CD14-positive monocyte (primary cell): ENCODE measurements at places on chromosomes 4 and X.

- DNase-seq, result peak; percentile 4
Measured at GRCh38 chr4:57109411-57109846, 756 bp downstream of the IGFBP7 start.

GRCh38 chrX:10121787-10122186 is 35.0 kb upstream of the CLCN4 start:
- DNase-seq, result no peak

DNA sequence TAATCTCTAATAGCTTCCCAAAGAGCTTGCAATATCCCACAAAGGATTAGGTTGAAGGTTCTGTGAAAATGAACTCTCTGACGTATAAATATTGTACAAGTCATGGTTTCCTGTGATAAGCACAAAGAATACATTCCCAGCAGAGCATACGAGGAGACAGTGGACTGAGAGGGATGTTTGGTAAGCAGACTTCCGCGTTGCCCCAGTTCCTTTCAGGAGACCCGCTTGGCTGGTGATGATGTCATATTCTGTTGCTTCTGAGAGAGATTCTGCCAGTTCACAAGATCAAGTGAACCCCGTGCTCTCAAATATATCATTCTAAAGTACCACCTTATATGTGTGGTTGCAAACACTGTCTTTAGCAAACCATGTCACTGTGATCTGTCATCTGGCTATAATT is 323.9 kb upstream of the CASK start:
- no peak for DNase-seq

- DNase-seq, result no peak
Measured at GRCh38 chr4:42656679-42656943, 294 bp downstream of the ATP8A1 start.

- no peak for DNase-seq
Measured at GRCh38 chr4:106587558-106587957, 219.0 kb upstream of the GIMD1 start.

DNA sequence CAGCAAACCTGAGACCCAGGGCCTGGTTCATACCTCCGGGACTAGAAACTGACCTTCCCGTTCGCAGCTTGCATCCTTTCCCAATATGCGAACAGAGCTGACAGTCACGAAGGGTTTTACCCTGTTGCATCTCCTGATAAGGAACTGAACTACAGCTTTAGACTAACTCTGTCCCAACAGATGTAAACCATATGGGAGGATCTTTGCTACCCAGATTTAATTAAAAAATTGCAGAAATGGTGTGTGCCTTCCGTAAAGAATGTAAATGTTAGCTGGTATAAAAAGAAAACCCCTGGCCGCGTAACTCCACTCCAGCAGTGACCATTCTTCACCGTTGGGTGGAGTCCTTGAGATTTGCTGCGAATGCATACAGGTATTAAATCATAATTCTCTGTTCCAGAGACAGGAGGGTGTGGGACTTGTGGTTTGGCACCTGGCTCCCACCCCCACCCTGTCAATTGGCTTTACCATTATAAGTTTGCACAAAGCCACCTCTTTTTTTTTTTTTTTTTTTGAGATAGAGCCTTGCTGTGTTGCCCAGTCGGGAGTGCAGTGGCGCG is 40.6 kb upstream of the SORCS2 start:
- no peak for DNase-seq

DNA sequence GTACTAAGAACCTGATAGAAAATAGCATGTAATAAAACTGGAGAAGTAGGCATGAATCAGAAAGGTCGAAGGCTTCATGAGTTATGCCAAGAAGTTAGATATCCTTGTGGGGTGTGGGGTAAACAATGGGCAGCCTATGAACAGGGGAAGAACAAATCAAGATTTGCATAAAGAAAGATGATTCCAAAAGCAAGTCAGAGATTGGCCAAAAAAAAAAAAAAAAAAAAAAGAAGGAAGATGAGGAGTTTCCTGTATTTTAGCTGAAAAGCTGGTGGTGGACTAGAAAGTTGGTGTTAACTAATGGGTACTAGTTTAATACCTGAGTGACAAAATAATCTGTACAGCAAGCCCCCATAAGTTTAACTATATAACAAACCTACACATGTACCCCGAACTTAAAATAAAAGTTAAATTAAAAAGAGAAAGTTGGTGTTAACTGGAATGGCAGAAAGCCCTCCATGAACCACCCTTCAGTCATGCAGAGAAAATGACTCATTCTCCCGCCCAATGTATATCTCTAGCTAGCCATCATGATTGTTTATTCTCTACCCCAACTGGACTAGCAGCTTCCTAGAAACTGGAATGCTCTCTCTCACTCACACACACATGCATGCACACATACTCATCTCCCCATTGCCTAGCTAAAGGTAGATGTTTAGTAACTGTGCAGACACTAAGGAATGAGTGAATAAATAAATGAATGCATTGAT is 41.7 kb downstream of the ATP11C start:
- no peak for DNase-seq
